Stimulated activated CD4-positive, alpha-beta T cell treated with anti-CD3 and anti-CD28 coated beads, Interleukin-1b, Interleukin-23, amount 100 ng/mL, for 48 hours (primary cell): ENCODE measurements at places on chromosomes 1 and 21.

DNA sequence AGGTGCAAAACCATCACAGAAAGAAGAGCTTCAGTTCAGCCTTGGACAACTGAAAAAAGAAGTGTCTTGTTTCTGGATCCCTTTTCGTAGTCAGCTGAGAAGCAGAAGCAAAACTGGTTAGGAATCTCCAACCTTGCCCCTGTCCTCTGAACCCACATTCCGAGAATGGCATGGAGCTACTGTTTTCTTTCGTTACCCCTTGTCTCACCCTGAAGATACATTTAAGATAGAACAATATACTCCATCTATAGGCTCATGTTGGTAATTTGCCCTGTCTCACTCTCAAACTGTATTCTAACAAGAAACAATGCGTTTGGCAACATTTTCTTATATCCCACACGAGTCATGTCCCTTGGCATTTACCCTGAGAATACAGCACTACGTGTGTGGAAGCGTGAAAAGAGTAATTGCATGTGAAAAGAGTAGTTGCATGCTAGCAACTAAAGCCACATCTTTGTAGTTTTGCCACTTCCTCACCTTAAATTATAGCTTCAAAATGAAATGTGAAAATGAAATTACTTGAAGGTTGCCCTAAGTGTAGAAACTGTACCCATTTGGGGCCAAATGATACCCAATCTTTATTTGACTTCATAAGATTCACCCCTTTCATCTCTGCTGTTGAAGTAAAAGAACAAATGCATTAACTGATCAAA, 5.3 kb downstream of the SLAMF7 start:
- no peak for DNase-seq

DNA sequence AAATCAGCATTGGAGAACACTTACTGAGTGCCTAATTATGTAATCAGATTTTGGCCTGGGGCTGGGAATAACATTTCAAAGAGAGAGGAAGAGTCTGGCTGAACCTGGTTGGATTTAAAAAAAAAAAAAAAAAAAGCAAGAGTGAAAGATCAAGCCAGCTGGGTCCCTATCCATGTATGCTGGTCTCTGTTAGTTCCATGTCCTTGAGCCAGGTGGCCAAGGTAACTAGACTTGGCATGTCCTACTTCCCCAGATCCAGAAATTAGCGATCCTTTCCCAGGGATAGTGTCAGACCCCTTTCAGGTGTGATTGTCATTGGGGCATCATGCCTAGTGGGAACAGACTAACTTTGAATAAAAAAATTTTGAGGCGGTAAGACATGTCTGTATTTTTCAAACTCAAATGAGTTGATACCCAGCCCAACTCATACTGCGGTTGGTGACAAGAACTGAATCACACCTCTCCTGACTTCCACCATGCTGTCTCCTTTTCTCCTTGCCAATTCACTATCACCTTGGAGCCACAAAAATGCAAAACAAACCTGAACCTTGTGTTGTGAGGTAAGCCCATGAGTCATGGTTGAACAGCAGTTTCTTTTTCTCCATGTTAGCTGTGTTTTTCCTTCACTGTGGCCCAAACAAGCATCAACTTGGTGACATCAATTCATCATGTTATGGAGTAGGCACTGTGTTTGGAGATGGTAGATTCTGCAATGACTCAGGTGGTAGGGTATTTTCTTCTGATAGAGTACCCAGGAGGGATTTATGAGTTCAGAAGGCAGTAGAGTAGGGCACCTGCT, 24.5 kb upstream of the PPP2R5A start:
- peak; percentile 37 for DNase-seq

DNA sequence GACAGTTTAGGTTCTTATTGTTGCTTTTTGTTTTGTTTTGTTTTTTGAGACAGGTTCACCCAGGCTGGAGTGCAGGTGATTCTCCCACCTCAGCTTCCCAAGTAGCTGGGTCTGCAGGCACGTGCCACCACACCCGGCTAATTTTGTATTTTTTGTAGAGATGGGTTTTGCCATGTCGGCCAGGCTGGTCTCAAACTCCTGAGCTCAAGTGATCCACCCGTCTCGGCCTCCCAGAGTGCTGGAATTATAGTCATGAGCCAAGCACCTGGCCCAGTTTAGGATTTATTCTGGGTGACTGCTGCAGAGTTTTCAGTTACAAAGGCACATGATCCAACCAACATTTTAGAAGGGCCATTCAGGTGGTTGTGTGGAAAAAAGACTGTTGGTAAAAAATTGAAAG, 102.0 kb downstream of the SPAG17 start:
- no peak for DNase-seq

- DNase-seq: no peak
These were observed 23.7 kb upstream of the PEF1 start for GRCh38 chr1:31668303-31668883.

- no peak for DNase-seq
These were observed 19.5 kb downstream of the PDE9A start for GRCh38 chr21:42672699-42673458.
